ENCODE measurements at places on chromosomes 2 and 18.

DNA sequence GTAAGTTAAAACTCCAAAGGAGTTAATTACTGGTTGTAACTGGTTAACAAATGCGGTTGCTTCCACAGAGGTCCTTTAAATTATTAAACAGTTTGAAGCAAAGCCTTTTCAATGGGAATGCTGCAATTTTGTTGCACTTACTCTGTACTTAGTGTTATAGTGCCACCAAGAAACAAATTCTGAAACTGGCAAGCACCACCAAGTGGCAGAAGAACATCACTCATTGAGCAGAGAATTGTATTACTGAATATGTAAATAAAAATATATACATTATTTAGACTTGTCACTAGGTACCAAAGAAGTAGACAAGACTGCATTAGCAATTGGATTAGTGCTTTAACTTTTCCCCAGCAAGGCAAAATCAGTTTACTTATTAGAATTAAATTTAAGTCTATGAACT lies 2.6 kb upstream of the TMEFF2 start:
- DNase-seq: no peak

- DNase-seq: no peak
Measured at GRCh38 chr2:16271231-16271896, 331.0 kb downstream of the MYCN start.

DNA sequence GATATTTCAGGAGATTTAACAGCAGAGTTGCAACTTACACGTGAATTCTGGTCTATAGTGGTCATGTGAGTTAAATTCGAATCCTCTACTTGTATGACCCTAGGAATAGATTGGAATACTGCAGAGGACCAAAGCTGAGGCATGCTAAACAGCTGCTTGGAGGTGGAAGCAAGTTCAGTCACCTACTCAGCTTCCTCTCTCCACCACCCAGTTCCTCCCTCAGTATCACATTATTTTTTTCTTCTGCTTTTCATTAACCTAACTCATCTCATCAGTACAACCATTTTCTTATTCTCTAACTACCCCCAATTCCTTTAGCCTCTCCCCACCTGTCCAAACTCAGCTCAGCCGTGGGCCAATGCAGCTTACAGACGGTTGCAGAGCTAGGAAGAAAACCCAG lies 385.5 kb downstream of the SETBP1 start:
- DNase-seq: no peak

DNA sequence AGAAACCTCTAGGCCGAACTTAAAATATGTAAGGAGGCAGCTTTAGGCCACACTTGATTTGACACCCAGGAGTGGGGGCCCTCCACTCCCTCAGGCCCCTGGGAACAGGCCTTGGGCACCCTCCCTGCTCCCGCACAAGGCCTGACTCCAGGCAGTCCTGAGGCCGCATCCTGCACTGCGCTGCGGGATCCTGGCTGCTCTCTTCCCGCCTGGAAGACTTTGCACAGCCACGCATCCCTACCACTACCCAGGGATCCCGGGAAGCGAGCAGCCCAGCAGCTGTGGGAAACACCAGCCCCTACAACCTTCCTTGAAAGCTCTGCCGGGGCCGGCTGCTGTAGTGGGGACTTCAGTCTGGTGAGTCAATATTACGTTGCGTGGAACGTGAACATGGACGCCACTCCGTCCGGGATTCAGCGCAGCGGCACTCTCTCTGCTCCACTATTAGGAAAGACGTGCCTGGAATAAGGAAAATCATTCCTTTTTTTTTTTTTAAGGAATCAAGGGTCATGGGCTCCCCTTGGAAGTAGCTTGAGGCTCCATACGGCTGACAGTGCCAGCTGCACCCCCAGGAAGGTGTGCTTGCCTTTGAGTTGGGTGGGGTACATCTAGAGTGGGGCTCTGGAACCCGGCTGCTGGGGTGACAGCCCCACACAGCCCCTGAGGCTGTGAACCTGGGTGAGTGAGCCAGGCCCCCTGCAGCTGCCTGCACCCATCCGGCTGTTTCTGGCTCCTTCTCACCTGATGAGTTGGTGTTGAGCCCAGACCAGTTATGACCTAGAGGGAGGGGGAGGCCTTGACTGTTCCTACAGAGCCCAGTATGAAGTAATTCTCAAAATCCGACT lies 119.2 kb upstream of the TMEM18 start:
- DNase-seq: no peak

GRCh38 chr18:27185897-27186296 lies 789 bp upstream of the CHST9 start:
- no peak for DNase-seq

GRCh38 chr2:130252880-130253645 lies 54.8 kb upstream of the TUBA3E start:
- DNase-seq: no peak

- DNase-seq: no peak
Measured at GRCh38 chr2:62661263-62661635, 44.3 kb upstream of the EHBP1 start.

DNA sequence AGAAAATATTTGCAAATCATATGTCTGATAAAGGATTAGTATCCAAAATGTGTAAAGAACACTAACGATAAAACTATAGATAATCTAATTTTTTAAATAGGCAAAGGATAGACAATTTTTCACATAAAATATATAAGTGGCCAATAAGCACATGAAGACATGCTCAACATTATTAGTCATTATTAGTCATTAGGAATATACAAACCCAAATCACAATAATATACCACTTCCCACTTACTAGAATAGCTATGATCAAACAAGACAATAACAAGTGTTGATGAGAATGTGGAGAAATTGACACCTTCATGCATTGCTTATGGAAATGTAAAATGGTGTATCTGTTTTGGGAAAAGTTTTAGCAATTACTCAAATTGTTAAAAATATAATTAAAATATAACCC lies 12.6 kb upstream of the MAP2 start:
- no peak for DNase-seq

- no peak for DNase-seq
Measured at GRCh38 chr2:52113338-52113737, 1081.4 kb upstream of the NRXN1 start.

DNA sequence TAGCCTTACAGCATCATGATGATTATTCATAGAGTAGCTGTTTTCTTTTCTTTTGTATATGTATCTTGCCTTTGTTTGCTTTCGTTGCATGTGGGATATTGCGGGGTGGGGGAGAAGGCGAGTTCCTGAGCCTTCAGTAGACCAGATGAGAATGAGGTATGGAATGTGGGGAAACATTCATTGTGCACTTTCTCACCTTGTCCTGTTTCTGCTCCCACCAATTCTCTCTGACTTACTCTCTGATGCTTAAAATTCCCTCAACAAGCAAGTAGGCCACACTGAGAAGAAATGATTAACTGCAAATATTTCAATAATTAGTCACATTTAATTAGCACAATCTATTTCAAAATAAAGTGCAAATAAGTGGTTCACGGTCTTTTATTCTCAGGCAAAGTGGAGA lies 31.0 kb downstream of the GKN2 start:
- DNase-seq: no peak

DNA sequence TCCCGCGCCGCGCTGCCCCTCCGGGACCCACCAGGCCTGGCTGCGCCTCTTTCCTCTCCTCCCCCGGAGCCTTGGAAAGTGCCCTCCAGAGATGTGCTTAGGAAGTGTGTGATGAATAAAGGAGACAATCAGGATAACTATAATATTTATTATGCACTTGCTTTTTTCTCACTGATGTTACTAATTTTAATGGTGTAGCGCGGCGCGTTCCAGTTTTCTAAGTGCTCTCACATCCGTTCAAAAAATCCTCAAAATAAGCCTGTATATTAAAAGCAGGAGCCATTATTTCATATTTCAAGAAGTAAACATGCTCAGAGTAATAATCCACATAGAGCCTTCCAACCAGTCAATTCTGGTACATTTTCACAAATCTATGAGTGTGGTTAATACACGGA lies 941 bp upstream of the MPPE1 start:
- DNase-seq: no peak

GRCh38 chr2:228689053-228689452 lies 507.6 kb upstream of the SPHKAP start:
- DNase-seq: no peak

GRCh38 chr2:109347626-109348025 lies 218.6 kb downstream of the SH3RF3 start:
- no peak for DNase-seq

GRCh38 chr2:63984606-63985359 lies 34.4 kb downstream of the VPS54 start:
- no peak for DNase-seq

DNA sequence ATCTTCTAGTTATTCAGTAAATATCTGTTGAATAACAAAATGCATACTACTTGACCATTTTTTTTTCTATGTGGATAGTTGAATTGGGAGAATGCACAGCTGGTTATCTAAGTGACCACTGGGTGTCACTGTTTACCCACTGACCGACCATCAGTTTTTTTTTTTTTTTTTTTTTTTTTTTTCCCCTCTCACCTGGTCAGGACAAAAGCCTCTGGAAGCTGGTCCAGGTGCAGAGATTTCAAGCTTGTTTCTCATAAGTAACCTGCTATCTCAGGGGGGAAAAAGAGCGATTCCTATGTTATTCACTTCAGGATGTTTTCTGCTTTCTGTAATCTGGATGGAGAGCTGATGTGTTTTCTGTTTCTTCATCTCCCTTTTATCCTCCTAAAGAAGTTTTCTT lies 256.0 kb downstream of the DCDC2C start:
- DNase-seq: no peak

GRCh38 chr18:42471885-42472284 lies 516.9 kb downstream of the PIK3C3 start:
- DNase-seq: no peak

DNA sequence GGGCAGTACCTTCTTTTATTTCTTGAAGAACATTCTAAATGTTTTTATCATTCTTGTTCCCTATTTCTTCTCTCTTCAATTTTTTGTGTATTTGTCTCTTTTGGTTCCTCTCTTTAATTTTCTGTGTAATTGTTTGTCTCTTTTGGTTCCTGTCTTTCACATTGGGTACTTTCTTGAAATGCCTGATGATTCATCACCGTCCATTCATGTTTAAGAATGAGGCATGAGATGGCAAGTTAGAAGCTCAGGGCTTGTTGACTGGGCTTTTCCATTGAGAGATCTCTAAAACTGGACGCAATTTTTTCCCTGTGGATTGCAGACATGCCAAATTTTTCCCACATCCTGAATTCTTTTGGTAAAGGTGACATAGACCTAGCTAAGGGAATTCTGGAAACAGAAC lies 33.7 kb upstream of the IL1R2 start:
- no peak for DNase-seq

DNA sequence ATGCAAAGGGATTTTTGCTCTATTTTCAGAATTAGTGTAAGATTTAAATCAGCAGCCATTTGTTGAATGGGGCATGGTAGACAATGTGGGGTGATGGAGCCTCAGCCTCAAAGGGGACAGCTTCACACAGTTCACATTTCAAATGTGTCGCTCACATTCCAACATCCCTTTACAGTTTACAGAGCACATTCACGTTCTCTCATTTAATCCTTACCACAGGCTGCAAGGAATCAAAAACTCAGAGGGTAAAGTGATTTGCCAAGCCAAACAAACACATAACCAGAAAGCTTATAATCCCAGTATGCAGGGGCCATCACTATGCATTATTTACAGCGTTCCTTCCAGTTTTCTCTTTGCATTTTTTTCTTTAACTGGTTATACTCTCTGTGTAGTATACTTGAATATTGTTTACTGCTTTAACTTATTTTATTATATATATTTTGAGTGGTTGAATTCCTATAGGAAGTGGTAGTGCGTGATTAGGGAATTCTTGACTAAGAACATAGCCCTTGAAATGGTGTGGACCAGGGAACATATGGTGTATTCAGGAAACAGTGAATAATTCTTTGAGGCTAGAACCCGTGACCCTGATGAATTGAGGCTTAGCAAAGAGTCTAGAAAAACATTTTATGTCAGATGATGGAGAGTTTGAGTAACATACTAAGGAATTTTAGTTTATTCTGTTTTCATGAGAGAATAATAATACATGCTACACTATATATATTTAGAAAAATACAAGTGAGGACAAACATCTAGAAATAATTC lies 18.1 kb upstream of the TAF1B start:
- no peak for DNase-seq

DNA sequence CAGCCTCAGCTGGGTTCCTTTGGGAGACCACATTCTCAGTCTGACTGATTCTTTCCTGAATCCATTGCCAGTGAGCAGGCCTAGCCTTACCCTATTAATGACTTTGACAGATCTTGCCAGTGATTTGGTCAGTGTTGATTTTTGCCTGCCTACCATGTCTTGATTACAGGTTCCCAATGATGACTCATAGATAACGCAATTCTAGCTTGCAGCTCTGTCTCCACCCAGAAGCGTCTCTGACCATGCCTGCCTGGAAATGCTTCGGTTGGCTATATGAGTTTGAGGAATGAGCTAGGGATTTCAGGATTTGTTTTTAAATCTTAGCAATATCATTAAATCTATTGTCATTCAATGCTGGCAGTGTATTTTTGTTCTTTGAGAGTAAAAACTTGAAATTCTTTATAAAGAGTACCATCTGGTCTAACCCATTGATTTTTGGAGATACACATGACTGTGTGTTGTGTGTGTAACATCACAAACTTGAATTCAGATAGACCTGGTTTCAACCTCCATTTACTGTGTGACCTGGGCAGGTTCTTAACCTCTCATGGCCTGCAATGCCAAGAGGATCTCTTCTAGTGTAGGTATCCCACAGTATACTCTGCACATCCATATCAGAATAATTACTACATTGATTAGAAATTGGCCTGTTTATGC lies 57.0 kb downstream of the CCDC150 start:
- DNase-seq: no peak

DNA sequence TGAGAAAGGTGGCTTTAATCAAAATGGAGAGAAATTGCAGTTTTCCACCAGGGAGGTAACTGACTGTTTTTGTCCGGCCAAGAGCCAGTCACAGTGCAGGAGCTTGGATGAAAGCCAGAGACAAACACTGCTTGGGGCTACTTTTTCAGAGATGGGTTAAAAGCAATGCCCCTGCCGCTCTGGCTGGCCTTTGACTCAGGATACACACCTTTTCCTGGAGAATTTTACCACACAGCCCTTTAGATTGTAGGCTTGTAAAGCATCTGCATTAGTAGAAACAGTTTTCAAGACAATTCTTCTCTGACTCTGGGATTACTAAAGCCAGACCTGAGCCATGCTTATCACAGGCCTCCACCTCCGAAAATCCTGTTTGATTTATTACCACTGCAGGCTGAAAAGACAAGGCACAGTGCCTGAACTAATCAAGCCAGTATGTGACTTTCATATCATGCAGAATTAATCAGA lies 79.7 kb downstream of the CCBE1 start:
- DNase-seq: no peak

GRCh38 chr2:120257522-120257921 lies 4.9 kb downstream of the RALB start:
- DNase-seq: no peak

GRCh38 chr2:173099804-173100203 lies 24.2 kb downstream of the MAP3K20 start:
- DNase-seq: no peak

DNA sequence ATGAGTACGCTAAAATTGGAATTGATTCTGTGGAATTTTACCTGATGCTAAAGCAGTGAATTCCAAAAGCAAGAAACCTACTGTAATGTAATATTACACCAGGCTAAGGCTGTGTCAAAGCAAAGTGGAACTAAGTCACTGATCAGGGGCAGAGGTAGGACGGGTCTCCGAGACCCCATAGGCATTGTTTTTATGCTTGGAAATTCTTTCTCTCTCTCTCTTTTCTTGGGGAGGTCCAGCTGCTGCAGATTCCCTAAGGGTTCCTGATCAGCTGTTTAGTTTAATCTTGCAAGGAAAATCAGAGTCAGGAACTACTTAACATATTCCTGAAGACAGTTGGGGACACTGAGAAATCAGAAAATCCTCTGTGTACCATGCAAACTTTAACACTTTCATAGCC lies 220.2 kb downstream of the SRBD1 start:
- DNase-seq: no peak

- DNase-seq: no peak
Measured at GRCh38 chr2:191565647-191566198, 112.2 kb upstream of the NABP1 start.

- DNase-seq: peak; percentile 45
Measured at GRCh38 chr2:12430407-12431133, 286.2 kb upstream of the TRIB2 start.

Data from stimulated activated CD8-positive, alpha-beta memory T cell treated with anti-CD3 and anti-CD28 coated beads, Interleukin-4, amount 100 ng/mL, for 48 hours (primary cell).